Amniotic epithelial cell (primary cell): ENCODE measurements at places on chromosomes 1 and 21.
A peak's percentile ranks its signal among the peaks of the same experiment; 100 is the strongest.

- peak; percentile 89 for DNase-seq
Observed at GRCh38 chr1:221699577-221699976, 42.3 kb downstream of the DUSP10 start.

GRCh38 chr1:13899856-13900255, 199.9 kb downstream of the PRDM2 start:
- DNase-seq, result no peak

DNA sequence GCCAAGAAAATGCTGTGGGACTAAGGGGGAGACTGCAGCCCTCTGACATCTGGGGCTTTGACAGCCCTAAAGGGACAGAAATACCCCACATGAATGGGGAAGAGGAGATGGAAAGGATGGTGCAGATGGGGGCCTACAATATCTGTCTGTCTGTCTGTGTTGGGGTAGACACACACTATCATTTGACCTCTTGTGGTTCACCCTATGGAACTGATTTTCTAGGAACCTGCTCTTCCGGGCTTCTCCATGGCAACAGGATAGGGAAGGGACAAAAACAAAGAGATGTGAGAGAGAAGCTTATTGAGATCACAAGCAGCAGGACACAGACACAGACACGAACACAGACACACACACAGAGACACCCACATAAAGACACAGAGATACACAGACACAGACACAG, 17.1 kb downstream of the KIF21B start:
- no peak for DNase-seq

DNA sequence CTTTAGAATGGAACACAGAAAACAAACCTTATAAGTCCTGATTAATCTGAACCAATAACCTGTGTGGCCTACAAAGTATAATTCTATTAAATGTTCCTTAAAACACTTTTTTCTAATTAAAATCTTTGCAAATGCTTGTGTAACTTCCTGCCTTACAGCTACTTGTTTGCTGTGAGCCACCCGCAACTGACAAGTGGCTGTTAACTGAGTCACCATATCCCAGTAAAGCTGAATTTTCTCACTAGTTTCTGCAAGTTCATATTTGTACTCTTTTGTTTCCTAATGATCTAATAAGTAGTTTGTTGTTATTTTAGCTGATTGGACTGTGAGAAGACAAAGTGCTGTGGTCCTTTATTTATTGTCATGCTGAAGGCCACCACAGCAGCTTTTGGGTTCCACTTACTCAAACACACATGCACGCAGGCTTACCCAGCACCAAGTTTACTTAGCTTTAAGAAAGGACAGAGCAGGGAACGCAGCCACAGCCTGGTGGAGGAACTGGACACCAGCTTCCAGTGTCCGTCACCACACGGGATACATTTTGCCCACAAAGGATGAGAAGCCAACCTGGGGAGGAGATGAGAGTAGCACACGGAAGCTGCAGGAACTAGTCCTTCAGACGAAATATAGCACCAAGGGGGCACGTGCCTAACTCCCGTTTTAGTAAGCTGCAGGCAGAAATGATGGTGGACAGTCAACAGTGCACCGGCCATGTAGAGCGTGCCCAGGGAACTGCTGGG, 47.8 kb downstream of the LCA5L start:
- peak; percentile 28 for DNase-seq

- DNase-seq, result no peak
Observed at GRCh38 chr1:19360016-19360415, 47.9 kb downstream of the SLC66A1 start.

- peak; percentile 46 for DNase-seq
Observed at GRCh38 chr1:206725109-206725963, 40.6 kb downstream of the MAPKAPK2 start.

DNA sequence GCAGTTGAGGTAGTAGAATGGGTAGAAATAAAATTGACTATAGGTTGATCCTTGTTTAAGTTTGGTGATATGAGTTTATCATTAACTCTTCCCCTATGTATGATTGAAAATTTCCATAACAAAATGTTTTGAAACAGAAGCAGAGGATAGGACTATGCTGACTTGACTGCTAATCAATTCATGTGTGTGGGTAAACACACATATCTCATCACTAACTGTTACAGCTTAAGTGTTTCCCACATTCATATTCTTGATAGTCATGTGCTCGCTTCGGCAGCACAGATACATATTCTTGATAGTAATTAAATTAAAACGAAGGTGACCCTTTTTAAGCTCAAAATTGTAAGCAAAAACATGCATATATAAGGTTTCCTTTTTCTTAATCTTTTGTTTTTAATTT, 68.2 kb upstream of the SAMSN1 start:
- no peak for DNase-seq

GRCh38 chr21:33684923-33685560, 42.7 kb downstream of the ITSN1 start:
- DNase-seq, result peak; percentile 65

GRCh38 chr1:184472136-184472535, 85.3 kb downstream of the C1orf21 start:
- no peak for DNase-seq

DNA sequence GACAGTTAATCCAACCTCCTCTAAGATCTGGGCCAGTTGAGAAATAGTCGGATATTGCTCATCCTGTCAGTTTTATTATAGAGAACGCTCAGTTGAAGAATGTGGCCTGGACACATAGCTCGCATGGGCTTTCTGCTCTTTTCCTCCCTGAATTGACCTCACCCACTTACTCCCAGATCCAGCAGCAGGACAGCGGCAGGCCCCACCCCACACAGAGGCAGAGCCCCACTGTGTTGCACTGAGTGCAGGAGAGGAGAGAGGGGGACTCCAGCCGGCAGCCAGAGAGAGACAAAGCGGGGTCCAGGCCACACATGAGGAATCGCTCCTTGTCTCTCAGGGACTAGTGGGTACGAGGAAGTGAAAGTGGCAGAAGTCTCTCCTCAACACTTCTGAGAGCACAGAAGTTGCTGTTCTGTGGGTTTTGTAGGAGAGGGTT, 78.6 kb downstream of the LAMC1 start:
- peak; percentile 90 for DNase-seq

DNA sequence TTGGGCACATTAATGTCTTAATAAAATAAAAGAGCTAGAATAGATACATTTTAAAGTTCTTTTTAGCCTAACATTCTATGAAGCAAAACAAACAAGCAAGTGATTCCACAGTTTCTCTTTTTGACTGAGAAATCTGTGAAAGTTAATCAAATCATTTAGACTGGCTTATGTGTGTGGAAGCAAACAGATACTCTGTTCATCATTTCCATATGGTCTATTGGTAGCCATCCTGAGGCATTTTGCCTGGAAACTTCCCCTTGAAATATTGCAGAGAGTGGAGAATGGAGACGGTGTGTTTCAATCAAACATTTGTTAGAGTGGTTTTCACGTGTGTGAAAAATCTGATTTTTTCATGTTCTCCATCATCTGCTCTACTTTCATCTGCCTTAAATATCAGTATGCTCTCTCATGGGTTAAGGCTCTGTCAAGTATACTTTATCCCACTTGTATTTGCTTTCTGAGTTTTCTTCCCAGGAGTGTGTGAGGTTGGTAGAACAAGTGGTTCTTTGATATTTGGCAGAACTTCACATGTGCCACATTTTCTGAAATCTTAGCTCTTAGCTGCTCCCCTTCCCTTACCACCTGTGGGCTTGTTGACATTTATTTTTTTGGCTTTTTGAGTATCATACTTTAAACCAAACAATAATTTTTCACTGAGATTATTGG, 139.1 kb upstream of the PTGFR start:
- no peak for DNase-seq

GRCh38 chr1:13556224-13556764, 27.3 kb upstream of the PDPN start:
- no peak for DNase-seq

DNA sequence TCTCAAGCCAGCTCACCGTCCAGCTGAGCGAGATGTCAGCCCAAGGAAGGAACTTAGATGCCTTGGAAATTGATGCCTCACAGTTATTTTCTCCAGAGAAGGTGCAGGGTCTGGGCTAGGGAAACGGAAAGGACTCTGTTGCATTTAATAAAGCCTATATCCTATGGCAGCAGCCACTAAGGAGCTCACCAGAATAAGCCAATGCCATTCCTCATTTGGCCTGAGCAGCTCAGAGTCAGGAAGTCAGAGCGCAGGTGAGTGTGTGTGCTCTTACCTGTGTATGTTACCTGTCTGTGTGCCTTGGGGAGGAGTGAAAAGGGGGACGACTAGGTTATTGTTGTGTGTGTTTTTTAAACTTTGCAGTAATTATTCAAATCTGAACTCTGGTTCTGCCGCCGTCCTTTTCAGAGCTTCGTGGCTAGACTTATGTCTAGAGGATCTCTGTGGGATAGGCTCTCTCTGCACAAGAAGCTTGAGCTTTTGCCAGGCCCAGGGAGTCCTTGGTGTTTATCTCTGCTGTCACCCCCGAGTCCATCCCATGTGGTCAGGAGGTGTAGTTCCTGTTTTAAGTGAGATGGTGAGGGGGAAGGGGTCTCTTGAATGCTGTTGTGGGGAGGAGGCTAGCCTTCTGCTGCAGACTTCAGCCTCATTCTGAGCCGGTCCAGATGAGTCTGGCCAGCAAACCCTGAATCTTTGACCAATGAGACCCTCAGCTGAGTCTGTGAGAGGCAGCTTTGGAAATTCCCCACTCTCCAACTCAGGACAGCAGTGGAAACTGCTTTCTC, 2.4 kb downstream of the TMCC2 start:
- DNase-seq, result no peak

GRCh38 chr21:41403331-41403730, 22.7 kb upstream of the MX1 start:
- no peak for DNase-seq

GRCh38 chr1:219085988-219086387, 87.7 kb upstream of the LYPLAL1 start:
- DNase-seq, result peak; percentile 78

DNA sequence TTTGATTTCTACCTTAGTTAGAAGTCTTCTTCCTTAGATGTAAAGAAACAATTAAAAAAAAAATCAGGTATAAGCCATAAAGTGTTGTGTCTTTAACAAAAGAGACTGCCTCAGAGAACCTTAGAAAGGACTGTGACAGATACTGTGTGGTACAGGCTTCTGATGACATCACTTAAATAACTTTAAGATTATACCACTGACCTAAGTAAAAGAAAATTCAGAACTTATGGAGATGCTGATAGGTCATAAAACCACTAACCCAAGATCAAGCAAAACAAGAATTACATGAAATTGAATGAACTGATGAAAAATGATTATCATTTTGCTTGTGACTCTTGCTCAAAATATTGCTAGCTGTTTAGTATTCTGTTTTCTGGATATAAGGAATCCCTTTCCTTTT, 220.8 kb downstream of the NRIP1 start:
- peak; percentile 58 for DNase-seq

GRCh38 chr1:110770832-110771231, 96.1 kb upstream of the KCNA3 start:
- DNase-seq, result no peak

GRCh38 chr1:9537863-9538668, 1.2 kb upstream of the SLC25A33 start:
- no peak for DNase-seq

DNA sequence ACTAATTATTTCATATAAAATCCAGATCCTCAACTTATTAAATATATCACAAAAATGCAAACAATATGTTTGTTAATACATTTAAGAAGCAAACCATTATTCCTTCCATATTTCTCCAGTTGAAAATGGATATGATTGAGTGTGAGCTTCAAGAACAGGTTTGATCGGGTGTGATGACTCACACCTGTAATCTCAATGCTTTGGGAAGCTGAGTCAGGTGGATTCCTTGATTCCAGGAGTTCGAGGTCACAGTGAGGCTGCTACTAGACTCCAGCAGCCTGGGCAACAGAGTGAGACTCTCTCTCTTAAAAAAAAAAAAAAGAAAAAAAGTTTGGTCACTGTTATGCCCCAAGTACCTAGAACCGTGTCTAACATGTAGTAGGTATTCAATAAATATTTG, 42.9 kb upstream of the RRP15 start:
- peak; percentile 3 for DNase-seq

GRCh38 chr21:46456750-46457149, 1.9 kb upstream of the DIP2A start:
- DNase-seq, result no peak

GRCh38 chr1:172453607-172454006, 9.7 kb upstream of the PIGC start:
- no peak for DNase-seq

DNA sequence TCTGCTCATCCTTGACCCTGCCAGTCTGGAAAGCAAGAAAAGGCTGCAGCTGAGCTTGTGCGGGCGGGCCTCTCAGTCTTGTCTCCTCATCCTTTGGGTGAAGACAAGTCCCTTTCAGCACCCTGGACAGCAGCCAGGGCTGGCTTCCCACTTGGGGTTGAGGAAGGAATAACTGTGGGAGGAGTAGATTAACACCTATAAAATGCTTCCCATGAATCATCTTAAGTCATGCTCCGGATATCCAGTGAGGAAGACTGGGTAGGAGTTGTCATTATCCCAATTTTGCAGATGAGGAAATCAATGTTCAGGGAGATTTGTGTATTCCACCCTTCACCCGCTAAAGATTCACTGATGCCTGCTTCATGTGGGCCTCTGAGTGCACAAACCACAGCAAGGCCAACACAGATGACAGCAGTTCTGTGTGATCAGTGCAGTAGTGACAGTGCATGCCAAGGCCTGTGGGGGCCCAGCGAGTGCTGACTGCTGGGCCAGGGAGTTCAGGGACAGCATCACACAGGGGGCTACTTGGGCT, 20.1 kb upstream of the COL16A1 start:
- DNase-seq, result peak; percentile 76

DNA sequence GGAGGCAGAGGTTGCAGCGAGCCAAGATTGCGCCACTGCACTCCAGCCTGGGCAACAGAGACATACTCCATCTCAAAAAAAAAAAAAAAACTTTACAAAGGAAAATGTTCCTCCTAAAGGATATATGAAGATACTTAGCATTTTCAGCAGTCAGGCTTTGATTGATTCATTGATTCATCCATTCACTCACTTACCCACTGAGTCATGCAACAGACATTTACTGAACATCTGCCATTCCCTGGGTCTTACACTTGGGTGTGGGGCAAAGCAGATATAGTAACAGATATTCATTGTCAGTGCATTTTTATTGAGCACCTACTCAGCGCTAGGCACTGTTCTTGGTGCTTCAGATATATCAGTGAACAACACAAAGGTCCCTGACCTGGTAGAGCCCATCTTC, 5.6 kb upstream of the LACTBL1 start:
- peak; percentile 67 for DNase-seq

GRCh38 chr1:243421784-243422183, 165.9 kb downstream of the SDCCAG8 start:
- peak; percentile 95 for DNase-seq
